ENCODE measurements at places on chromosomes 3 and 15.

DNA sequence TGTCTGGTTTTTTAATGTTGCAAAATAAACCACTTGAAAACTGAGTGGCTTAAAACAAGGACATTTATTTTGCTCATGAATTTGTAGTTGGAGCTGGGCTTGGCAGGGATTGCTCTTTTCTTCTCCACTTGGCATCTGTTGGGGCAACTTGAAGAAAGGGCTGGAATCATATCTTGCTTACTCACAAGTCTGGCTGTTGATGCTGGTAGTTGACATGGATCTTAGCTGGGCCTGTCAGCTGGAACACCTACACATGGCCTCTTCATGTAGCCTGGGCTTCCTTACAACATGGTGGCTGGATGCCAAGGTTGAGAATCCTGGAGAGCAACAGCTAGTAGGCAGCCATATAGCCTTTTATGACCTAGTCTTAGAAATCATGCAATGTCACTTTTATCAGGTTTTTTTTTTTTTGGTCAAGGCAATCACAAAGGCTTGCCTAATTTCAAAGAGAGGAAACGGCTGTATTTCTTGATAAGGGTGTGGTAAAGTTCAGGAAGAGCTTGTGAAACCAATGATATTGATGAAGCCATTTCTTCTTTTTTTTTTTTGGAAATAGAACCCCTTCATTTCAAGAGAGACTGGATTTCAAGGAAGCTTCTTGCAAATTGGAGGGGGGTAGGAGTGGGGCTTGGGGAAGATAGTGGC lies 262.1 kb downstream of the IL20RB start:
- DNase-seq: no peak

DNA sequence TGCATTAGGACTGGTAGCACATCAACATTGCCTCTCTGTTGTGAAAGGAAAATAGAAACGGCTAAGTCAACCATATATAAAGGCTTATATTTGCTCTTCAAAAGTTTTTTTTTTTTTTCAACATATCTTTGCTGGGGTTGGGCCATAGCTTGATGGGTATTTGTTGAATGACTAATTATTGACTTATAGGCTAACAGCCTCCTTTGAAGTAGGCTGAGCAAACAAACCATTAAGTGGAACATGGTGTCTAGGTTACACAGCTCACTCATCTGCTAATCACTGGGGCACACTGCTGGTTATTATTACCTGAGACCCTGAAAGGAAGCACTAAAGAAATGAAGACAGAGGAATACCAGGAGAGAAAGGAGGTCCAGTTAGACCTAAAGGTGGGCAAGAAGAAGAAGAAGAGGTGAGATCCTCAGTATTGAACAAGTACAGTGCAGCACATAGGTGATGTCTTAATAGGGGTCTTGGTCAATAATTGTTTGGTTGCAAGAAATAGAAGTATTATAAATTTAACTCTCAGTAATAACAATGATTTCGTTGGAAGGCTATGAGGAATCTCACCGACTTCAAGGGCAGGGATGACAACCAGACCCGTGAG lies 139.4 kb downstream of the RPLP1 start:
- DNase-seq: no peak

DNA sequence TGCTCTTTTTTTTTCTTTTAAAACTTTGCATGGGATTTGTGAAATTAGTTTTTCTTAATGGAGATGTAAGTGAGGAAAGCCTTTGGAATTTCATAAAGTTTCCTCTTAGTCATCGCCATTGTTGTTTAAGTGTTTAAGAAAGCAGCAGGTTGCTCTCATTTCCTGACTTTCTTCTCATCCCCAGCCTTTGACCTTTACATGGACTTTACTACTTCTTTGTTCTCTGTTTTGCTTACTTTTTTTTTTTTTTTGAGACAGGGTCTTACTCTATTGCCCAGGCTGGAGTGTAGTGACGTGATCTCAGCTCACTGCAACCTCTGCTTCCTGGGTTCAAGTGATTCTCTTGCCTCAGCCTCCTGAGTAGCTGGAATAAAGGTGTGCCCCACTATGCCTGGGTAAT lies 38.6 kb downstream of the FBXL2 start:
- no peak for DNase-seq

- no peak for DNase-seq
Observed at GRCh38 chr3:129112308-129113052, 9.1 kb downstream of the RAB43 start.

GRCh38 chr3:103440539-103441203 lies 1005.9 kb downstream of the ZPLD1 start:
- DNase-seq: no peak

DNA sequence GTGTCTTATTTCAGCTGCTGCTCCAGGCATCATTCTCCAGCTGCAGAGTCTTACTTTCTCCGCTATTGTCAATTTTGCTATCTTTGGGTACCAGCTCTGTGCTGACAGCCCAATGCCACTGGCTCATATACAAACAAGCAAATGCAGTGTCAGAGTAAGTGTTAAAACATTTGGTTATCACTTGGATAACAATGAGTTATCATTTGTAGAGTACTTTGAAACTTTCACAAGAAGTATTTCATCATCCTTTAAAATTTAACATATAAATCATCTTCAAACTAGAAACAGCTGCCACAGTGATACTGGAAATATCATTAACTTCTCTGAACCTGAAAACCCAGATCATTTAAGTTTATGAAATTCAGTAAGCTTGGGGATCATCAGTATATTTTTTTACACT lies 13.8 kb downstream of the TSPAN3 start:
- no peak for DNase-seq

DNA sequence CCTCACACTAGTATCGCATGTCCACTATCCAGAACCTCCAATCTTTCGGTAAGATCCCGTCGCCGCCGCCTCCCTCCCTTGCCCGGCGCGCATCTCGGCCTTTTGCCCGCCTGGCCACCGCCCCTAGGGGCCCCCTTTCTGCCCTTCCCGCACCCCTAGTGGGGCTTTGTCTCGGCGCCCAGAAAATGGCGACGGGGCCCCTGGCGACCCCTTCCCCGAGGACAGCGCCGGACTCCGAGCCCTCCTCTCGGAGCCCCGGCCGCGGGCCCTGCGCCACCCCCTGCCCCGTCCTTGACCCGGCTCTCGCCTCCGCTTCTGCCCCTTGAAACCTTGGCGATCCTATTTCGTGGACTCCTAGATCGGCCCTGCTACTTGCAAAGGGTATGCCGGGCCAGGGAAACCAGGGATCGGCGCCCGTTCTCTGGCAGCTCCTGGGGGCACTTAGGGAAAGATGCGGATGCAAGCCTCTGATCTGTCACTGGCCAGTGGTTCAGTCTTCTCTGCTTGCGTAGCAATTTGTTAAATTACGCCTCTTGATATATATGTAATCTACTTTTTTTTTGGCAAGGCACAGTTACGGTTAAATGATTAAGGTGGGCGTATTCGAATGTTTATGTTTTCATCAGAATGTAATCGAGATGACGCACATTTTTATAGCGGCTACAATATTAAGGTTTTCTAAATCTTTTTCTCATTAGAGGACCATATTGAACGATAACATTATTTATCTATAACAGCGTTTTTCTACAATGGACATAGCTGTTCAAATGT lies 603 bp downstream of the EIF1B start:
- peak; percentile 52 for DNase-seq

GRCh38 chr15:83198476-83198875 lies 9.1 kb downstream of the HDGFL3 start:
- no peak for DNase-seq

GRCh38 chr3:98361289-98361688 lies 7.6 kb downstream of the OR5K4 start:
- DNase-seq: no peak

DNA sequence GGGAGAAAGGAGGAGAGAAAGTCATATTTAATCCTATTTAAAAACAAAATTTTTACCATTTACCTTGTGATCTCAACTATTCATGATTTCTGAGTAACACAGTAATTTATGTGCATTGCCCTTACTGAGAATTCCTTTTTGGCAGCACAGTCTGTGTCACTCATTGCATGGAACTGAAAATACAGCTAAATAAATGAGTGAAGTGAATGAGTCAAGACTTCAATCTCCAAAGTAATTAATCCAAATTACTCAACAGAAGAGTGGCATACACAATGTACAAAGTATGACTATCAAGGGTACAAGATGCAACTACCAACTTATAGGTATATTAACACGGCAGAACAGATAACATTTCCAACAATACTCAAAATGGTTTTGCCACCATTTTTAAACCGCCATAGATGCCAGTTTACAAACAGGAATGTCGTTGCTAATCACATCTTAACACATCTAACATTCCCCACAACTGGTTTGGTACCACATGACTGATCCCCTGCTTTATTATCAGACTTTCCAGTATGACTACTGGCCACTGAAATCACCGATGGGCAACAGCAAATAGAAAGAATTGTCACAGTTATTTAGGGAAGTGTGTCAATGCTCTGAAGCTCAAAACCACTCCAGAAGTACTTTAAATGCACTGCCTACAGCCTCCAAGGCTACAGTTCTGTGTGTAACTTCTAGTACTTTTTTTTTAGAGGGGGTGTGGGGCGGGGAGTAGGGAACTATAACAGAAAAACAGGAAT lies 410.4 kb downstream of the SHQ1 start:
- no peak for DNase-seq

DNA sequence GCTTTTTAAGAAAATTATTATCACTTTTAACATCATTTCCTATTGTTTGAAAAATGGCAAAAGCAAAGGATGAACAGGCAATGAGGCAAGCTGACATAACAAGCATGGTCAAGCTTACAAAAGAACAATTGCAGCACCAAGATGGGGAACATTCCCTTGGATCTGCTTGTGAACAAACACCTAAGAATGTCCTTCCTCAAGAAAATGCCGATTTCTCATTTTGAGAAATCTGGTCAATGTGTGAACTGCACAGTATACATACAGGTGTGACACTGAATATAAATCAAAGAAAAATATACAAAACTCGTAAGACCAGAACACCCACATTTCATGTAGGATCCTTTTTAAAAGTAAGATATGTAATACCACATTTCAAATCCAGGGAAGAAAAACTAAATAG lies 58.9 kb downstream of the LRRFIP2 start:
- DNase-seq: no peak

- no peak for DNase-seq
Observed at GRCh38 chr3:188060840-188061544, 93.0 kb upstream of the LPP start.

DNA sequence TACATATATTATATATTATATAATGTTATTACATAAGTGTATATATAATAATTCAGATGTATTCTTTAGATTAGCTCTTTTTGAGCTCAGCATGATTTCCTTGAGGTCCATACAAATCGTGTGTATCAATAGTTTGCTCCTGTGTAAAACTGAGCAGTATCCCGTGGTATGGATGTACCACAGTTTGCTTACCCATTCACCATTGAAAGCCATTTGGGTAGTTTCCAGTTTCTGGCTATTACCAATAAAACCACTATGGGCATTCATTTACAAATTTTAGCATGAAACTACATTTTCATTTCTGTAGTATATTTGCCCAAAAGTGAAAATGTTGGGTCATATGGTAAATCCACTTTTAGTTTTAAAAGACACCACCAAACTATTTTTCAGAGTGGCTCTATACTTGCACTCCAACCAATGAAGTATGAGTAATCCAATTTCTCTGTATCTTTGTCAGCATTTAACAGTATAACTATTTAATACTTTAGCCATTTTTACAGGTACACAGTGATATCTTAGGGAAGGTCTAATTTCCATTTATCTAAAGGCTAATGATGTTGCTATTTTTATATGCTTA lies 1361.4 kb upstream of the GBE1 start:
- DNase-seq: no peak

- no peak for DNase-seq
Observed at GRCh38 chr15:40297356-40297755, 10.4 kb downstream of the PLCB2 start.

DNA sequence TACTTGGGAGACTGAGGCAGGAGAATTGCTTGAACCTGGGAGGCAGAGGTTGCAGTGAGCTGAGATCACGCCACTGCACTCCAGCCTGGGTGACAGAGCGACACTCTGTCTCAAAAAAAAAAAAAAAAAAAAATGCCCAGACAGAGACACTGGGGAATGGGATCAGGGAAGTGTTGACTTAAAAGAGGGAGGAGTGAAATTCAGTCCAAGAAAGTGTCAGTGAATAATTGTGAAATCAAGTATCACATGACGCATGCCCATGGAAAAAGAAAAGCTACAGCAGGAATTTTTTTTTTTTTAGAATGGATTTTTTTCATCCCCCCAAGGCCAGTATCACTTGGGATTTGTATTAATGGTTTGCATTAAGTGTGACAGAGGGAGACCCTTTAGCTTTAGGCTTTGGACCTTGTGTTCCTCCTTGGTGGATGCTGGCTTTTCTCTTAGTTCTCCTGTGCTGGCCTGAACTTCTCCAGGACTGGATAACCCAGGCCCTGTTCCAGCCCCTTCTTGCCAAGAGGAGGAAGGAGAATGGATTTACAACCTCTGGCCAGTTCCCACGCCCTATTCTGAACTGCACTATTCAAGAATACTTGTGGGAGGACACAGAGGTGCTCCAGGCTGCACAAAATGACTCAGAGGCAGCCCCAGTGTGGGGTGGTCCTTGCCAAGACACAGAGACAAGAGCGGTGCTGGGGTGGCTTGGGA lies 36.7 kb upstream of the ZNF774 start:
- peak; percentile 52 for DNase-seq

DNA sequence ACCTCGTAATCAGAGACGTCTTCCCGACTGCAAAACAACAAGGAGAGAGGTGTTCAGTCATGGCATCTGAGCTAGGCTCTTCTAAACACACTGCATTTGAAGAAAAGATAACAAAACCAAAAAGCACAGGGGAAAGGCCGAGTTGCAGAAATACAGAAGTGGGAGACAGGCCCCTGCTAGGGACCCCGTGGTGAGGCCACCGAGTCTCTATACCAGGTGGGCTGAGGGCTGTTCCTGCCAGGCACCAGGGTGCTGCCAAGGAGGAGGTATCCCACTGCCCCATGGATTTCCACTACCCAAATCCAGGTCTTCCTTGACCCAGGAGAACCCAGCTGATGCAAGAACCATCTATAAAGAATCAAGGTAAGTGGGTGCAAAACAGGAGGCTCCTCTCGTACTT lies 31.1 kb downstream of the RAB6B start:
- DNase-seq: no peak

GRCh38 chr3:176798680-176799079 lies 398.6 kb downstream of the TBL1XR1 start:
- no peak for DNase-seq

DNA sequence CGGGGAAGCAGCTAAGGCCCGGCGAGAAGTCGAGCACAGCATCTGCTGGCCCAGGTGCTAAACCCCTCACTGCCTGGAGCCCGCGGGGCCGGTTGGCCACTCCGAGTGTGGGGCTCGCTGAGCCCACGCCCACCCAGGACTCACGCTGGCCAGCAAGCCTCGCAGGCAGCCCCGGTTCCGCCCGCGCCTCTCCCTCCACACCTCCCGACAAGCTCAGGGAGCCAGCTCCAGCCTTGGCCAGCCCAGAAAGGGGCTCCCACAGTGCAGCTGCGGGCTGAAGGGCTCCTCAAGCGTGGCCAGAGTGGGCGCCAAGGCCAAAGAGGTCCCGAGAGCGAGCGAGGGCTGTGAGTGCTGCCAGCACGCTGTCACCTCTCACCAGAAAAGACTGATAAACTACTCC lies 8.9 kb upstream of the GABRB3 start:
- DNase-seq: no peak

- peak; percentile 83 for DNase-seq
Observed at GRCh38 chr15:78350058-78350457, 9.9 kb downstream of the CRABP1 start.

All from thyroid gland (tissue), 4 donors.